ENCODE measurements at places on chromosomes 13 and 19.

DNA sequence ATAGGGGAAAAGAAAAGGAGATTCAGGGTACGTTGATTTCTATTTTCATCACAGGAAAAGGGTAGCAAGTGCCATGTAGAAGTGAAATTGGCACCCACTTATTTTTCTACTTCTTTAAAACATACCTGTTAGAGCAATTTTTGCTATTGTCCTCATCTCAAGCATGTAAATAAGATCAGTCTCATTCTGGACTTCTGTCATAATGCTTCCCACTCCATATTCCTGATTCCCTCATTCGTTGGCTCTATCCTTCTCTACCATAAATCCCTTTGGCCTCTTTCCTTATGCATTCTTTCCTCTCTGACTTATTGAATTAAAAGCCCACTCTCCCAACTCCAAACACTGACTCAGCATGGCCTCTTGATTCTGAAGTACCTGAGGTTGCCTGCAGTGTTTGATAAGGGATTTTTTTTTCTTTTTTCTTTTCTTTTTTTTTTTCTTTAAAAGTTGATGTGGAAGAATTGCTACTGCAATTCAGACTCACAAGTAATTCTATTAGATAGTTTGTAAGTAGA lies 465.7 kb downstream of the SLITRK6 start:
- no peak for DNase-seq

DNA sequence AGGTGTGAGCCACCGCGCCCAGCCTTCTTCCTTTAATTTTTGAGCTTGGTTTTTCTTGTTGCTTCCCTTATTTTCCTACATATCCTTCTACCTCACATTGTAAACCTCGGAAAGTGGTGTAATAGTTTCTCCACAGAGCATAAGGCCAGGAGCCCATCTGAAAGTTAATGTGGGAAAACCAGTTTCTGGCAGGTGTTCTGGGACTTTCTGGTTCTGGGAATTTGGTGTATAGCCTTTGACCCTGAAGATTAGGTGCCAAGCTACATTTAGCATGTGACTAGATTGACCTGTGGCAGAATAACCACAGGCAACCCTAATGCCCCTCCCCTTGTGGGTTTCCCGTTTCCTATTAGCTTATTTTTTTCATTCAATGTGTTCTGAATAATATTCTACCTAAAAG lies 8.7 kb downstream of the POP4 start:
- no peak for DNase-seq

GRCh38 chr13:77514336-77514726 lies 21.2 kb upstream of the SCEL start:
- no peak for DNase-seq

DNA sequence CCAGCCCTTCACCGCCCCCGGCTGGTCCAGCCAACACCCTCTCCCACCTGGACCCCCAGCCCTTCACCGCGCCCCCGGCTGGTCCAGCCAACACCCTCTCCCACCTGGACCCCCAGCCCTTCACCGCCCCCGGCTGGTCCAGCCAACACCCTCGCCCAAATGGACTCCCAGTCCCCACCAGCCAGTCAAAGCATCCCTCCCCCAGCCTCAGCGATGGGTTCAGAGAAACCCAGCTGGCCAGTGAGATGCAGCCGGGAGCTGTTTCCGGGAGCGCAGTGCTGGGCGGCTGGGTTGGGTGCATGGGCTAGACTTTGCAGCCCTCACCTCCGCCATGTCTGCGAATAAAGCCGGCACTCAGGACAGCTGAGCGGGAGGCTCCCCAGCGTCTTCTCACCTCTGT lies 6.5 kb upstream of the CDC34 start:
- DNase-seq: no peak

DNA sequence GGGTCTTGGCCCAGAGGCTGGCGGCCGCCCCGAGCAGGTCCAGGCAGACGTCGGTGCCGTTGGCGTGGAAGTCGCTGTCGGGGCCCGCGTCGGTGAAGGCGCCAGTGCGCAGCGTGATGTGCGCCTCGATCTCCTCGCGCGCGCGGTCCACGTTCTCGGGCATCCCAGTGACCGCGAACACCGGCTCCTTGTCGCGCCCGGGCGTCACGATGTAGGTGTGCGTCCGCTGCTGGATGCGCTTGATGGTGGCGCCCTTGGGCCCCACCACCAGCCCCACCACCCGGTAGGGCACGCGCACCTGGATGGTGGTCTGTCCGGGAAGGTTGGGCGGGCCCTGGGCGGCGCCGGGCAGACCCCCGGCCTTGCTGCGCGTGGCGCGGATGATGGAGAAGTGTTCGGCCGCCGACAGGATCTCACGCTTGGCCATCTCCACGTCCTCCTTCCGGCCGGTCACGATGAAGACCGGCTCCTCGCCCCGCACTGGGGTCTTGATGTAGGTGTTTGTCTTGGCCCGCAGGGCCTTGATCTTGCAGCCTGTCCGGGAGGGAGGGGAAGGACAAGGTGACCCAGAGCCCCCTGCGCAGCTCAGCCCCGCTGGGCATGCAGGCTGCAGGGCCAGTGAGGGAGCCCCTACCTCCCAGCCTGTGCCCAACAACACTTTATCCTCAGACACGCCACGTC lies 11.6 kb downstream of the MEX3D start:
- DNase-seq: no peak

- no peak for DNase-seq
Observed at GRCh38 chr13:99922631-99923404, 48.7 kb downstream of the ZIC5 start.

GRCh38 chr13:44837250-44837649 lies 152.0 kb downstream of the NUFIP1 start:
- no peak for DNase-seq
